Muscle of leg (tissue), 16 donors: ENCODE measurements at places on chromosomes 3 and 15. TPM values are rescaled to one million over a fixed set of nuclear protein-coding genes. Genes with fewer than 3 reads are reported as not detected.

The PIF1 gene
- 4.3 TPM for total RNA-seq

The ATP13A4 gene
- 0.62 TPM for total RNA-seq

The SRGAP3 gene
- total RNA-seq: 20.2 TPM

The PPP1R2 gene
- 32.7 TPM for total RNA-seq

The KLHL40 gene
- 114 TPM for total RNA-seq

The CCNB2 gene
- 13.9 TPM for total RNA-seq

The RHOA gene
- total RNA-seq: 217 TPM

The POPDC2 gene
- 16.1 TPM for total RNA-seq

The TAGLN3 gene
- total RNA-seq: 3.5 TPM

The SEC11A gene
- total RNA-seq: 303 TPM

DNA sequence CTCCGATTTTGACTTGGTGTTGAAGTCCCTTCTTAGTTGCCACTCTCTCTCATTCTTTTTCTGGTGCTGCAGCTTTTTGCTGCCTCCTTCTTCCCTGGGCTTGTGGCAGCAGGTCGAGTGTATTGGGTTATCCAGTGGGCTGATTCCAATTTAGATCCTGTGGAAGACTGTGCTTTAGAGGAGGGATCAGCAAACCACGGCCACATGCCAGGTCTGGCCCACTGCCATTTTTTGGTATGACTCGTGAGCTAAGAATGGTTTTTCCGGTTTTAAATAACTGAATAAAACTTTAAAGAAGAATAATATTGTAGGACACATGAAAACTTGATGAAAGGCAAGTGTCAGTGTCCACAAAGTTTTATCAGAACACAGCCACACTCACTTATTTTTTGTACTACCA is 330.5 kb downstream of the ROBO2 start:
- H3K27ac ChIP-seq: no peak overlapping the region
- no peak overlapping the region for H3K4me3 ChIP-seq
- DNase-seq: peak; percentile 33
- H3K4me1 ChIP-seq: no peaks in the 10 kb centered on the region
- H3K36me3 ChIP-seq: no peaks in the 10 kb centered on the region
- H3K27me3 ChIP-seq: no peaks in the 10 kb centered on the region

DNA sequence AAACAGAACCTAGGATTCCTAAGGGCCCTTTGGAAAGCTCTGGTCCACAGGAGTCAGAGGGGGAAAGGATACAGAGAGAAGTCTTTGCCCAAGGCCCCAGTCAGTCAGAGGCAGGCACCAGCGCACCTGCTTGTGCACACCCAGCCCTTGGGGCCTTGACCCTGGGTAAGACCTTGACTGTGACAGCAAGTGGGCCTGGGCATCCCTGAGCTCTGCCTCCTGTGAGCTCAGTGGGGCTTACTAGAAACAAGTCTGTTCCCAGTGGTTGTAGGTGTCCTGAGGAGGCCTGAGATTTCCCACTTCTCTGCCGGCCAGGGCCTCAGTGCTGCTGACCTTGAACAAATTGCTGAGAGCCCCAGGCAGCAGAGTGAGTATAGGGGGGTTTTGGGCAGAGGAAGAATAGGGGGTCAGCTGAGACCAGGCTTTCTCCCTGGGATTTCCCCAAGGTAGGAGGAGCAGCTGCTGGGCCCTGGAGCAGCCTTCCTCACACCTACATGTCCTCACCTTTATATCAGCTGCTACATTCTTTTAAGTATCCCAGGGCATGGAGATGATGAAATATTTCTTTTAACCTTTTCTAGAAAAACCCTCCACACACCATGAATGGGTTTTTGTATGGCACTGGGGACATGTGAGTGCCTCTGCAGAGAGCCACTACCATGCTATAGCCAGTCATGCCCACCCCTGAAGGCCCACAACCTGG is 9.7 kb upstream of the DAG1 start:
- no peak overlapping the region for H3K4me3 ChIP-seq
- DNase-seq: no peak
- peaks cover 84% of the 10 kb centered on the region for H3K4me1 ChIP-seq
- H3K27ac ChIP-seq: peak overlapping the region; percentile 86
- H3K36me3 ChIP-seq: no peaks in the 10 kb centered on the region
- H3K27me3 ChIP-seq: no peaks in the 10 kb centered on the region

DNA sequence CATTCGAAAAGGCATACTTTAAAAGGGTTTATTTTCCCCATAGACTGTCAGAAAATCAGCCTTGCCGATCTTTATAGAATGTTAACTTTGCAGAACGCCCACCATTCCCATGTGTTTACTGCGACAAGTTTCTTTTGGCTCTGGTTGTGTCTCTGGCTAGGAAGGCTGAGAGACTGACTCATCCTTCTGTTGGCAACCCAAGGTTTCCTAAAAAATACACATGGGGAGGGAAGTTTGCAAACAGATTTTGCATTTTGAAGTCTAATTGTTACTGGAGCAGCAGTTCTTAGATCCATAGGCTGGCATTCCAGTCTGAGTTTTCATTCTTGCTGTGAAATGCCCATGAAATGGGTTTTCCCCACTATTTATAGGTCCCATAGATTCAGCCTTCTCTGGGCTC is 37.9 kb upstream of the MINAR1 start:
- H3K27me3 ChIP-seq: no peaks in the 10 kb centered on the region
- no peaks in the 10 kb centered on the region for H3K36me3 ChIP-seq
- H3K4me3 ChIP-seq: no peak overlapping the region
- DNase-seq: peak; percentile 16

DNA sequence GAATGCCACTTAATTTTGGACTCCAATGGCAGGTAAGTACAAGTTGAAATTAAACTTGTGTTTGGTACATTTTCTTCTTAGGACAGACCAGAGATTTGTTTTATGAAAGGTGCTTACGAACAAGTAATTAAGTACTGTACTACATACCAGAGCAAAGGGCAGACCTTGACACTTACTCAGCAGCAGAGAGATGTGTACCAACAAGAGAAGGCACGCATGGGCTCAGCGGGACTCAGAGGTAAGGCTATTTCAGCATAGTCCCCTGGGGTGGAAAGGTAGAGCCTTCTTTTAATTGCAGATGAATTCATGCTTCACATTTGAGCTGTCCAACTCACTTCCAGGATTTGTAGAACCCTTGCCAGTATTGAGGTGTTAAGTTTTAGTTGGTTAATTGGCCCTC is 51.4 kb downstream of the ASTE1 start:
- no peak overlapping the region for H3K27ac ChIP-seq
- peaks cover 28% of the 10 kb centered on the region for H3K36me3 ChIP-seq

- H3K27me3 ChIP-seq: no peaks in the 10 kb centered on the region
- H3K4me1 ChIP-seq: peaks cover 68% of the 10 kb centered on the region
- H3K4me3 ChIP-seq: no peak overlapping the region
- H3K36me3 ChIP-seq: no peaks in the 10 kb centered on the region
- no peak overlapping the region for H3K27ac ChIP-seq
Observed at GRCh38 chr3:197368821-197369220, 70.4 kb upstream of the DLG1 start.

DNA sequence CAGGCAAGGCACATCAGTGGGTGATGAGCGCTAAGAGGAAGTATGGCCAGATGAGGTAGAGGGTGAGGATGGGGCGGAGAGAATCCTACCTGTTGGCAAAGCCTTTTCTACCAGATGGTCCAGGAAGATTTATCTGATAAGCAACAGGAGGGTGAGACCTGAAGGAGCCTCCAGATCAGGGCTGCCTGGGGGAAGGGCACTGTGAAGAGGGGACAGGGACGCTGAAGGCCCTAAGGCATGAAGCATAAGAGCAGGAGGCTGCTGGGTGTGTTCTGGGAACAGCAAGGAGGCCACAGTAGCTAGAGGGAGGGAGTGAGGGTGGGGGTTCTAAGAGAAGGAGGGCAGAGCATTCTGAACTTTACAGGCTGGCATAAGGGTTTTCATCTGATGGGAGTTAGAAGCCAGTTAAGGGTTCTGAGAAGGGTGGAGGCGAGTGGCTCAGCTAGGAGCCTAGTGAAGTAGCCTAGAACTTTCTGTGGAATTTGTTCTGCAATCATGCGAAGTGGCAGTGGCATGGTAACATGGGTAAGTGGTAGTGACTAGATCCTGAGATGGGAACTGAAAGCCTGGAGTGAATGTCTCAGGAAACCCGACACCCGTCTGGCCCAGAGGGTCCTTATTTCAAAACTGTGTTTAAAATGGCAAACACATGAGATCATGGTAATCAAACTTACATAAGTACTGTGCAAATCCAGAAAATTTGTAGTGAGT is 29.9 kb downstream of the CGNL1 start:
- H3K27me3 ChIP-seq: no peaks in the 10 kb centered on the region
- peaks cover 11% of the 10 kb centered on the region for H3K4me1 ChIP-seq
- H3K4me3 ChIP-seq: no peak overlapping the region
- DNase-seq: no peak

DNA sequence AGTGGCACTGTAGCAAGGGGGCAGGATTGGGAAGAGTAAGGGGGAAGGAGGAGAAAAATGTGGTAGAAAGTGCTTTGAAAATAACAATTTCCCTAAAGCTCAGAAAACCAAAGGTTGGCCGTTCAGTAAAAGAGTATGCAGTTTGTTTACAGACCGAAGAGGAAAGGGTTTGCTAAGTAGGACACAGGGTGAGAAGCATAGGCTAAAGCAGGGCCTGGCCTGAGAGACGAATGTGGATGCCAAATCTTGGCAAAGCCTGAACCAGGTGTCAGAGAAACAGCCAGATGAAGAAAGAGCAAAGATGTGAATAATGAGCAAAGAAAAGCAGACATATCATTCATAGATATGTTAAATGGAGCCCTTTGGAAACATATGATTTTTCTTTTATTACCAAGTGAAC is 17.1 kb downstream of the NEK10 start:
- no peaks in the 10 kb centered on the region for H3K36me3 ChIP-seq
- no peak overlapping the region for H3K27ac ChIP-seq
- DNase-seq: no peak
- H3K4me1 ChIP-seq: peaks cover 5% of the 10 kb centered on the region
- no peaks in the 10 kb centered on the region for H3K27me3 ChIP-seq

DNA sequence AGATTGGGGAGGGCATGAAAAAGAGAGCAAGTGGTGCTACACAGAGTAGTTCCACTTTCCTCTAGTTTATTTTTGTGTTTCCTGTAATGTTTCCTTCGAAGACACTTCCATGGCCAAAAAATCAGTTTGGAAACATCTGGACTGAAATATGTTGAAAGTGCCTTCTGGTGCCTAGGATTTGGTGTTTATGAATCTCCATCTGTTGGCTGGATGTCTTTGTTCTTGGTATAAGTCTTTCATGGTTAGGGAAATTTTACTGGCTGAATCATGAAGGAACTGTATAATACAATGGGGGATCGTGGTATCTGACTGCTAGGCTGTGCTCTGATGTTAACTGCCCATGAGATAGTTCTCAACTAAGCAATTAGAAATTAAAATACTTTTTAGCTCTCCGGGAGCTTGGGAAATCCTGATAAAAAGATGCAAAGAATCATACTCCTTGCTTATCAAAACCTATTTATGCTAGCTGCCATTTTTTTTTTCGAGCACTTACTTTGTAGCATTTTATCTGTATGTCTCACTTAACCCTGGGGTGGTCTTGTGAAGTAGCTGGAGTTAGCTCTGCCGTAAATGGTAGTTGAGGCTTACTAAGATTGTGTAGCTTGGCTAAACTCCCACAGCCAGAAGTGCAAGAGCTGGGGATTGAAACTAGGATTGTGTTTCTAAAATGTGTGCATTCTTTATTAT is 21.9 kb downstream of the AKAP13 start:
- no peaks in the 10 kb centered on the region for H3K36me3 ChIP-seq
- peak; percentile 43 for DNase-seq
- no peak overlapping the region for H3K27ac ChIP-seq
- no peaks in the 10 kb centered on the region for H3K4me1 ChIP-seq
- H3K27me3 ChIP-seq: no peaks in the 10 kb centered on the region
- no peak overlapping the region for H3K4me3 ChIP-seq

- H3K27ac ChIP-seq: no peak overlapping the region
- DNase-seq: peak; percentile 17
- no peaks in the 10 kb centered on the region for H3K27me3 ChIP-seq
- H3K4me3 ChIP-seq: no peak overlapping the region
Observed at GRCh38 chr15:59632714-59633113, 21.1 kb downstream of the GCNT3 start.

- H3K4me1 ChIP-seq: no peaks in the 10 kb centered on the region
- no peaks in the 10 kb centered on the region for H3K36me3 ChIP-seq
- H3K27me3 ChIP-seq: no peaks in the 10 kb centered on the region
- H3K27ac ChIP-seq: no peak overlapping the region
Observed at GRCh38 chr15:74343127-74343796, 24.2 kb downstream of the CYP11A1 start.
